Activated naive CD4-positive, alpha-beta T cell (primary cell): ENCODE measurements at places on chromosomes 13 and 19.

DNA sequence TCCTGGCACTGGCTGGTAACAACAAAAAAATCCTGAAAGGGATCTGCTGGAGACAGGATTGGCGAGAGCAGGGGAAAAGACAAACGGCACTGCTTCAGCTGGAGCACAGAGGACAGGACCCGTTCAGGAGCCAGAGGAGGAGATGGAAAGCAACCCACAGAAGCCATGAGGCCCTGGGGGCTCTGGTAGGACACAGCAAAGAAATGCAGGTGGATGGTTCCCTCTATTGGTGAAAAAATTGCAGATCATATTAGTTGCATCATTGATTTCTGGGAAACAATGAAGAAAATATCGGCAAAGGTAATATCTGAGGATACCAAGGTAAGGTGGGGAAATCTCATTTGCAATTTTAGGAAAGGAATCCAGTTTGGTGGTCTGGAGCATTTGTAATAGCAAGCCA lies 25.7 kb upstream of the TPP2 start:
- no peak for DNase-seq

GRCh38 chr13:79108914-79109643 lies 297.0 kb downstream of the RBM26 start:
- no peak for DNase-seq

GRCh38 chr13:111908361-111908760 lies 158.6 kb upstream of the SOX1 start:
- no peak for DNase-seq

DNA sequence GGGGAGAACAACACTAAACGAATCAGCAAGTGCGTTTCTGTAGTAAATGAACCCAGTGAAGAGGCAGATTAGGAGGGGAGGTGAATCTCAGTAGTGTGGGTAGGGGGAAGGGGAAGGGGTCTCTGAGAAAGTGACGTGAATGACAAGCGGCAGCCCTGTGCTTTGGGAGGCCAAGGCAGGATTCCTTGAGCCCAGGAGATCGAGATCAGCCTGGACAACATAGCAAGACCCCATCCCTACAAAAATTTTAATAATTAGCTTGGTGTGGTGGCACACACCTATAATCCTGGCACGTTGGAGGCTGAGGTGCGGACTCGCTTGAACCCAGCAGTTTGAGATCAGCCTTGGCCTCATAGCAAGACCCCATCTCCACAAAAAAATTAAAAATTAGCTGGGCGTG lies 8.1 kb downstream of the PLK5 start:
- no peak for DNase-seq

DNA sequence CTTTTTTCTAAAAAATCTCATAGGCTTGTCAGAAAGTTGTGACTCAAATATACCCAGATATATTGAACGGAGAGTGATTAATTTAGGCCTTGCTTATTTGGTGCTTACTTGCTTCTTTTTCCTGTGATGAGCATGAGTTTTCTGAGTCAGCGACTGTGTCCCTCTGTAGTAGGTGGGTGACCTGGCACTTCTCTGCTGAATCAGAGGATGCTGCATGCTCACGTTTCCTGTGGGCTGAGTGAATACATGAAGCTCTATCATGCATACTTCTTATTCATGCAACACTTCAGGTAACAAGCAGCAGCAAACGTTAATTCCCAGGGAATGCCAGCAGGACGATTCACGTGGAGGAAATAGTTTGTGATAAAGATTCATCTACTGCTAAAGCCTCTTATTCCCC lies 245.0 kb downstream of the KLF5 start:
- no peak for DNase-seq
